NCI-H1105 treated with DMSO at 0.1 percent for 48 hours (cell line): ENCODE measurements at places on chromosomes 3 and 15.

DNA sequence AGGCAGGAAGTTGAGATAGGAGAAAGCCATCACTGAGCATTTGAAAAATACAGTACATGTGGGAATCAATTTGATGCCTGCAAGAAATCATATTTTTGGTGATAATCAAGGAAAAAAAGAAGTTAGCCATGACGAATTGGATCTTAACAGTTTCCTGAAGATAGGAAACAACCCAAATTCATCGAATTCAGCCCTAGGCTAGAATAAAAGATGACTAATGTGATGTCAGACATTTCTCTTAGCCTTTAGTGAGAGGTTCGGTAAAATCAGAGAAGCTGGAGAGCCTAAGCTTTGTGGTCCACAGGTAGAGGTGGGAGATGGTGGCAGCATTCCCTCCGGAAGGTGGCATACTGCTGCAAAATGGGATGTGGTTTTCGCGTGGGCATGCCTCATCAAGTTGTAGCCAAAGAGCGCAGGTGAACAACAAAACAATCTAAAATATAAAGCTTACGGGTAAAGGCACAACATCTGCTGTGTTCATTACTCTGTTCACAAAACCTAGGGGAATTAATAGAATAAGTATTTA lies 144.1 kb upstream of the ALCAM start:
- DNase-seq: peak; percentile 55

- DNase-seq: no peak
Measured at GRCh38 chr3:25818335-25818734, 28.4 kb downstream of the OXSM start.

DNA sequence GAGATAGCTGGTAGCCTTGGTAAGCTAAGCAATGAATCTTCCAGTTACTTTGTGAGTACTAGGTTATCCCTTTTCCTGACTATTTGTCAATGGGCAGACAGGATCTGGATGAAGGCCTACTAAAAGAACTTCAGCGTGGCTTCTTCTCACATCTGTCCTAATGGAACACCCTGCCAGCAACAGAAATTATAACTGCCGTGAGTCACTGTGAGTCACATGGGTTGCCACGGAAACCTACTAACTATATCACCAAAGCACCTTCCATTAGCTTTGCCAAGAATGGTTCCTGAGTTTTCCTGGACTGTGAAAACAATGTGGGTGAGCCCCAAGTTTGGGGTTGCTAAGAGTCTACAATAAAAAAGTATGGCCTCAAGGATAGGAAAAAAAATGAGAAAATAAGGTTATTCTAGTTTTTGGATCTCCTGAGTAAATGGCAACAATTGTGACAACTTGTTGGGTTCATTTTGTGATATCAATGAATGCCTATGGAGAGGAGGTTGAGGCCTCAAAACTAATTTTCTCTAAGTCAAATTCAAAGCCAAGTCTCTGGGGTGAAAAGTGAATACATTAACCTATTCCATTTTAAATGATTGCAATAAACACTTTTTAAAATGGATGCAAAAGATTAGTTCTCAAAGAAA lies 195.1 kb upstream of the ICE2 start:
- DNase-seq: peak; percentile 72

DNA sequence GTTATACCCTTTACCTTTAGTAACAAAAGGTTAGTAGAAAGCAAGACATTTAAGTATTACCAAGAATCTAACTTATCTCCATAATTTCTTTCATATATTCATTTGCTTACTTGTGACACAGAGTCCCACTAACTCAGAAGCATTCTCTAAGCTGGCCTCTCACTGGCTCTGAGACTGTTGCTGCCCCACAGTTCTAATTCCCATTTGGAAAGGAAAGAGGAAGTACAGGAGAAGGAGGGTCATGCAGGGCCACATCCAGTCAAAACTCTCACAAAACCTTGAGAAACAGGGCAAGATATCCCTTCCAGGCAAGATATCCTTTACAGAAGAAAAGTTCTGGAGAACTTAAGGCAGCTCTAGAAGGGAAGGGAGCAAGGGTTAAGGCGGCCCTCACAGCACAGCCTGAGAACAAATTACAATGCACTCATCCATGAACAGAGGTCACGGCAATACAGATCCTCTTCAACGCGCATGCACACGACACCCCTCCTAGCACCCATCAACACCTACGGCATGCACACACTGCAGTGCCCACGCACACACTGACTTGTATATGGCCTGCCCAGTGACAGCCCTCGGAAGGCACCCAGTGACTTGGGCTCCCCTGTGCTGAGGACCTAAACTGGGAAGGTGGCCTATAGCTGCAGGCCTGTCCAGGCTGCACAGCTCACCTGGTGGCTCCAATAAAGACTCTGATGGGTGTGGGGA lies 13.0 kb upstream of the MYO5C start:
- DNase-seq: no peak

DNA sequence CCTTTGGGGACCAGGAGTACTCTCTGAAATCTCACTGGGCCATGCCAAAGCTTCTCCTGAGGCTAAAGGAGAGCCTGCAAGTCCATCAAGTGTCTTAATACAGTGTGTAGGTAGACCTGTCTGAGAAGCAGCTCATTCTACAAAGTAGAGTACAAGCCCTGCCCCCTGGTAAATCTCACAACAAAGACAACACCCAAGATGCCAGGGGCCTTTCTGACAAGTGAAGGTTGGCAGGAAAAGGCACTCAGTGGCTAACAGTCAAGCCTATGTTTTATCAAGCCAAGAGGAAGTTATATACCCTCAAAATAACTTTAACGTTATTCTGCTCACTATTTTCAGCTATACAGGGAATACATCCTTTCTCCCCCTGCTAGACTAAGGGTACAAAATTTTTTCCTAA lies 58.3 kb downstream of the NMNAT3 start:
- no peak for DNase-seq

DNA sequence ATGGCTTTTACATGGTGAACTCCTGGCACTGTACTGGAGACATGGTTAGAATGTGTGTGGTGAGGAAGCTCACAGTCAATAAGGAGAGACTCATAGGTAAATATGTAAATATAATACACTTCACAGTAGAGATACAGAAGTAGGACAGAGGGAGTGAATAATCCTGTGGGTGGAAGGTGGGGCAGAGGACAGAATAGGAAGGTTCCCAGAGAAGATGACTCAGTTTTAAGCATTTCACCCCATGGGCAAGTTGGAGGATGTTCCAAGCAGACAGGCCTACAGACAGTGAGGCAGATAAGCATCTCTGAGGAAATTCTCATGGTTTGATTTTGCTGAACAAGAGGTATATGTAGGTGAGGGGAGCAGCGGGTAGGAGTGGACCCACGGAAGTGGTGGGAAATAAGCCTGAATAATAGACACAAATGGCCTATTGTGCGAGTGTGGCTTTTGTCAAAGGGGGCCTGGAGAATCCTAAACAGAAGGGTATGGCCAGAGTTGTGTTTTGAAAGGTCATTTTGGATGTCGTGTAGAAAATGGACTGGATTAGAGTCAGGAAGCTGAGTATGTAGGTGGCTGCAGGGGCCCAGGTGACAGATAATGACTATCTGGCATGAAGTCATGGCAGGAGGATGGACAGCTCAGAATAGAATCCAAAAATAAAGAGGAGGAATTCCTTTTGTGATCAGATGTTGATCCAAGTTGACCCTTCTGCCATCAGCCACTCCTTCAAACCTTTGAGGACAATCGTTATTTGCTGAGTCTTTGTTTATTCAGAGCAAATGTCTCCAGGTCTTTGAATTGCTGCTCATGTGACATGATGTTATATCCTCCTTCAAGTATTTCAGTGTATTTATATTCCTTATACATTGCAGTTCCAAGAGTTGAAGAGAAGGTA lies 97.3 kb upstream of the THRB start:
- no peak for DNase-seq

GRCh38 chr3:25863011-25863415 lies 73.1 kb downstream of the OXSM start:
- no peak for DNase-seq

DNA sequence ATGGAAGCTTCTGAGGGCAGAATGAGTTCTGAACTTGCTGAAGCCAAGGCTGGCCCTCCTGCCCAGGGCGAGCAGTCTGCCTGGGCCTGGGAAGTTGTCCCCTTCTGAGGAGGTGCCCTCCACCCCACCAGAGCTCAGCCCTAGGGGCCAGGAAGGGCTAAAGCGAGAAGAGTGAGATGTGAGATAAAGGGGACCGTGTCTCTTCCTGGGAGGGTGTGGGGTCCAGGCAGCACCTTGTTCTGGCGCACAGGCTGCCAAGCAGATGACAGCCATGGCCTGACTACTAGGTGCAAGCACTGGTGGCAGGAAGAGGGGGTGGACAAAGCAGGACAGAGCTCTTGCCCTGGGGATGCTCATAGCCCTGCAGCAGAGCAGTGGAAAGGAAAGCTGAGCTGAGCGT lies 3.7 kb downstream of the PAK6 start:
- DNase-seq: no peak

DNA sequence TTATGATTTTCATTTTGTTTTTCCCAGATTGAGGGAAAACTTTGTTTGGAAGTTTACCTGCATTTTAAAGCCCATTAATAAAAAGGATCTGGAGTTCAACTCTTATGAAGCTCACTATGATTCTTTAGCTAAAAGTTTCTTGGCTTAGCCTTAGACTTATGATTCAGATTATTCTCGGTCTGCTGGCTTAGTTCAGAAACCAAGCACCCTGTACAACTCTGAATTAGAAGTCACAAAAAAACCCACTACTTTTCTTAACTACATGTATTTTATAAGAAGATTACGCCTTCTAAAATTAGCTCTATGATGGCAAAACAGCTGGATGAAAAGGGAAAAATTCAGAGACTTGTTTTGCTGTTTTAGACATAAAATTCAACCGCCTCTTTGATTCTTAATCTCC lies 14.3 kb upstream of the DENND4A start:
- no peak for DNase-seq

- no peak for DNase-seq
Measured at GRCh38 chr15:50184863-50185504, 3.0 kb downstream of the SLC27A2 start.

- DNase-seq: no peak
Measured at GRCh38 chr3:30605005-30605404, 1.4 kb upstream of the TGFBR2 start.

DNA sequence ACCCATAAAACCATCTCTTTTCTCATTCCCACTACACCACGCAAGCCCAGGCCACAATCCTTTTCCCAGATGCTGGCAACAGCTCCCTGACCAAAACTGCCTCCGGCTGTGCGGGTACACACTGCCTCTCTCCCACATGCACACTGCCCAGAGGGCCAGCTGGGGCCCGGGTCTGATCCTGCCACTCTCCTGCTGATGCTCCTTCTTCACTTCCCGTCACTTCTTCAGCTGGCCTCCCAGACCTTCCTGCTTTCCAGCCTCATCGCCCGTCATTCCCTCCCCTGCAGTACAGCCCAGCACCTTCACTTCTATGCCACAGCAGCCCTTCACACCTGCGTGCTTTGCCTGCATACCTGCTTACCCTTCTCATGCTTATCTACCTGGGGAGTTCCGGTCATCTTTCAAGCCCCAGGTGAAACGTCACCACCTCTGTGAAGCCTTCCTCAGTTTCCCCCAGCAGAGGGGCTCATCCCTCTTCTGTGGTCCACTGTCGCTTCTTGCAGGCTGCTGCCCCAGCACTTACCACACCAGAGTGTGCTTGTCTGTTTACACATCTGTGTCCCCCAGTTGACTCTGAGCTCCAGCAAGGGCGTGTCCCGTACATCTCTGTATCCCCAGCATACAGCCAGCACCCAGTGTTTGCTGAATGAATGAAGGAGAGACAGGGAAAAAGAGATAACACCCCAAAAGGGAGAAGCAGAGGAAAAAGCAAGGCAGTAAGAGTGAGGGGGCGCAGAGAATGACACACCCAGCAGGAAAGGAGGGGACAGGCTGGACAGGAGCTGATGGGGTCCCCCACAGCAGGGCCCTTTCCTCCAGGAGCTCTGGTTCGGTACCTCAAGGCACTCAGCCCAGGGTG lies 22.2 kb downstream of the GRAMD2A start:
- DNase-seq: no peak

- DNase-seq: no peak
Measured at GRCh38 chr3:34005886-34006285, 207.5 kb downstream of the PDCD6IP start.

GRCh38 chr3:42556089-42556632 lies 25.6 kb downstream of the SEC22C start:
- DNase-seq: no peak

GRCh38 chr15:82543160-82543559 lies 2.9 kb upstream of the RPS17 start:
- no peak for DNase-seq

- no peak for DNase-seq
Measured at GRCh38 chr3:39267631-39268548, 11.9 kb downstream of the CX3CR1 start.

- DNase-seq: peak; percentile 56
Measured at GRCh38 chr15:72375501-72375845, 341 bp downstream of the HEXA start.

- no peak for DNase-seq
Measured at GRCh38 chr3:52514576-52514975, 19.1 kb downstream of the NT5DC2 start.

DNA sequence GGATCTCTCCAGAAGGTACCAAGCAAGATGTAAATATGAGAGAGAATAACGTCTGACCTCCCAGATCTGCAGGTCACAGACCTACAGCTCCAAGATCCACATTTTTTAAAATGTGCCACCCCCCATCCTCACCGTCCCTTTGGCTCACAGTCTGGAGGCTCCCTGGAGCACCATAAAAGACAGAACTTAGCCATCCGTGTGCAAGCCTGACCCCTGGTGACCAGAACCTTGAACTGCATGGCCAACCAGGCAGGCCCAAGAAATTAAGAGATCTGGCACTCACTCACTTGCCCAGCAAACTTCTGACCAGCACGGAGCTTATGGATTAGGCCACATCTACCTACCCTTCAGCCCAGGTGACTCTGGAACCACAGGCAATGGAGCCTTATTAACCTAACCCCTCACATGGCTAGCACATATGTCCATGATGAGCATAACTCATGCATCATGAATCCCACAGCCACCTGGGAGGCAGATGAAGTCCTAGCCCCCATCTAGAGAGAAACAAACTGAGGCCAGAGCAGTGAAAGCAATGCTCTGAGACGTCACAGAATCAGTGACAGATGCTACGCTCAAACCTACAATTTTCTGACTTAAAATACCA lies 275.3 kb downstream of the UACA start:
- DNase-seq: peak; percentile 57
